ENCODE measurements at places on chromosomes 6 and 20.

- DNase-seq = no peak
Measured at GRCh38 chr6:1903780-1904465, 294.2 kb downstream of the FOXC1 start.

- no peak for DNase-seq
Measured at GRCh38 chr6:41428996-41429421, 93.6 kb downstream of the NCR2 start.

GRCh38 chr6:13769655-13770053, 44.7 kb downstream of the MCUR1 start:
- DNase-seq = no peak

DNA sequence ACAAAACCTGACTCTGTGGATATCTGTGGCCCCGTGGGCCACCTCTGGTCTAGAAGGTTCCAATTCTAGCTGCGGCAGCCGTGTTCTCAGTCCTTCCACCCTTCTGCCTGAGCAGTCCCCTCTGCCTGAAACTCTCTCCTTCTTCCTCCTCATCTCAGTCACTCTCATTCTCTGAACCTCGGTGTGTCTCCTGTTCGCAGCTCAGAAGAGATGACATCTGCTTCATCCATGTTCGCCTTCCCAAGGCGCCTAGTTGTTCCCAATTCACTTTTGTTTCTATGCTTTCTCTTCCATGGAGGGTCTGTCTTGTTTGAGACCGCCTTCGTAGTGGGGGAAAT, 95.5 kb downstream of the CEBPB start:
- no peak for DNase-seq

DNA sequence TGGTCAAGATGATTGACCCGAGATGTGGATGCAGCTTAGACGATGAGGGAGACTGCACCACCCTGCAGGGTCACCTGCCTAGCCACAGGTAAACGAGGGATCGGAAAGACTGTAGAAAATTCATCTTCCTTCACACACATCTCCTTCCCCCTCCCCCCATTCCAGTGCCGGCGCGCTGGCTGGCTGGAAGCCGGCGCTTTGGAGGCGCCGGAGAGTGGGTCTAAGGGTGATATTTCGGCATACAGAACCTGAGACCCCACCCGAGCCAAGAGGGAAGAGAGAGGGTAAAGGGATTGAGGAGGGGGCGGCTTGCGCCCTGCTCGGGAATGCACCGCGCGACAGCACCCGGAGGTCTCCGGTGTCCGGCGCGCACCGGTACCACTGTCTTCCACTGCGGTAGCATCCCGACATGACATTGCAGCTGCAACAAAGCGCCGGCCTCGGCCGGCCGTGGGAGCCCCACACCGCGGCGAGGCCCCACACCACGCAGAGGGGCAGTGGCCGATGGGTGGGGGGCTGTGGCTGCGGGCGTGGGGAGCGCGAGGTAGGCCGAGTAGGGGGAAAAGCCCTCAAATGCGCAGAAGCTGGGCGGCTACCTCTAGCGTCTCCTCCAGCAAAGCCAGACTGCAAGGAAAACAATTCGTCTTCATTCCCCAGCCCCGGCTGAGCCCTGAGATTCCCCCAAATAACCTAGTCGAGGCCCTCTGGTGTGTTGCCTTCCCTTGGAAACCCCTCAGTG, 984 bp downstream of the TNFRSF21 start:
- peak; percentile 46 for DNase-seq

DNA sequence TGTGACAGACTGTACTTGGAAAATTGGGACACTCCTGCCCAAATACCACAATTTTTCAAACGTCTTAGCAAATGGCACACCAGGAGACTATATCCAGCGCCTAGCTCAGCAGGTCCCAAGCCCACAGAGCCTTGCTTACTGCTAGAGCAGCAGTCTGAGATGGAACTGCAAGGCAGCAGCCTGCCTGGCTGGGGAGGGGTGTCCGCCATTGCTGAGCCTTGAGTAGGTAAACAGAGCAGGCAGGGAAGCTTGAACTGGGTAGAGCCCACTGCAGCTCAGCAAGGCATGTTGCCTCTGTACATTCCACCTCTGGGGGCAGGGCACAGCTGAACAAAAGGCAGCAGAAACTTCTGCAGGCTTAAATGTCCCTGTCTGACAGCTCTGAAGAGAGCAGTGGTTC, 1003.3 kb upstream of the MAP3K7 start:
- no peak for DNase-seq

DNA sequence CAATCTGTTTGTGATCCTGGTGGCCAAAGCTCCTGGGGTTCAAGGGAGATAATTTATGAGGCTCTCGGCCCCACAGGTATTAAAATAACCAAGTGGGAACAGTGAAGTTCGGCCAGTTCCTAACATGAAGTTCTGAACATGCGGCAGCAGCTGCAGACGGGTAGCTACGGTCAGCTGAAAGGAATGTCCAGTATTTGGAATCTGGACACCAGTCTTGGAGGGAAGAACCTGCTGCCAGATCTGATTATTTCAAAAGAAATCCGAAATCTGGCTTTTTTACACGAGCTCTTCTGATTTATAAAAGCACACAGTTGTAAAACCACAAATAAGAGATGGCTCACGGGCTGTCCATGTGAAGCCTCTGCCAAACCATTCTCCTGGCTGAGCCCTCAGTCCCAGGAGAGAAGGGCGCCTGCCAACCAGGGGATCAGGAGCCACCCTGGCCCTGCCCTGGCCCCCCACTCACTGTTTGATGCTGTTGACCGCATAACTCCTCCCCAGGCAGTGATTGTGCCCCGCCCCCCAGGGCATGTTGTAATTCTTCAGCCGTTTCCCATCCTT, 28.2 kb upstream of the KCNB1 start:
- DNase-seq = no peak

DNA sequence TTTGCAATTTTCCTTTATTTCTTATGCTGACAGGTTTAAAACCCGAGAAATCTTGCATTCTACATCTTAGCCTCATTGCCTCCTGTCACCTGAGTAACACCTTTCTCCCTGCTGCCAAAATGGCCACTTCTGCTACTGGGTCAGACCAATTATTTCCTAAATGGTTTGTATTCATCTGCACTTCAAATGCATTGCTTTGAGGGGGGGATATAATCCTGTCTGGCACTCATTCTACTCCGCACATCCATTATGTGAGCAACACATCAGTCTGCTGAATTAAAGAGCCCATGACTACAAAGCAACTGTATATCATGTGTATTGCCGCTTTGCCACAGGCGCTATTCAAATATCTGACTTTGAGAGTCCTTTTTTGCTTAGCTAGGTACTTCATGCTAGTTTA, 141.6 kb upstream of the TSHZ2 start:
- DNase-seq = peak; percentile 37

GRCh38 chr6:167470101-167470835, 145.4 kb downstream of the TTLL2 start:
- no peak for DNase-seq

GRCh38 chr20:9510911-9511310, 3.5 kb upstream of the LAMP5 start:
- DNase-seq = no peak

DNA sequence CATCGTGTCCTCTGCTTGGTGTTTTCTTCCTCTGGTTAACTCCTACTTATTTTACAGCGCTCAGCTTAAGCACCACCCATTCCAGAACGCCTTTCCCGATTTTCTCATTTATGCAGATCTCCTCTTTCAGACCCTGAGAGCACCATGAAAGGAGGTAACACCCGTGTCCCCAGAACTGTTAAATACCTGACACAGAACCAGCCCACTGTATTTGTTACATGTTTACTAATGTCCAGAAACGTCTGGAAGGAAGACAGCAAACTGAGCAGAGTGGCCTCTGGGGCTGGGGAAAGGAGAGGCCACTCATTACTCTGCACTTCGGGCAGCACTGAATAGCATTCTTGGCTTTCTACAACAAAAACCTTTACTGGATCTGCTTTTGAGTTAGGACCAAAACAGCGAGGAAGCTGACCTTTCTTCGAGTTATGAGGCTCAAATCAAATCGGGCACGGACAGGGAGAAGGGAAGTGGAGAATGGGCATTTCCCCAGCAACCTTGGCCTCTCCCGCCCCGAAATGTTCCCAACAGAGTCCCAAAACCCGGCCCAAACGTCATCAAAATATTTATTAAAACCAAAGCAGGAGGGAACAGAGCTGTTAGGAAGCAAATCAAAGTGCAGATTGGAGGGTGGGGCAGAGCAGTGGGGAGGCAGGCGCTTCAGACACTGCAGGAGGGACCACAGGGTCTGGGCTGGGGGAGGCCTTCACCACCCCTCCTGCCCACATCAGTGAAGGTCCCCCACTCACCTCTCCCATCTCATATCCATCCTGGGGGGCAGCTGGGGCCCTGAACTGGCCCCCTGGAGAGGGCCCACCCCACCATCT, 1.1 kb upstream of the NECAB3 start:
- DNase-seq = no peak

DNA sequence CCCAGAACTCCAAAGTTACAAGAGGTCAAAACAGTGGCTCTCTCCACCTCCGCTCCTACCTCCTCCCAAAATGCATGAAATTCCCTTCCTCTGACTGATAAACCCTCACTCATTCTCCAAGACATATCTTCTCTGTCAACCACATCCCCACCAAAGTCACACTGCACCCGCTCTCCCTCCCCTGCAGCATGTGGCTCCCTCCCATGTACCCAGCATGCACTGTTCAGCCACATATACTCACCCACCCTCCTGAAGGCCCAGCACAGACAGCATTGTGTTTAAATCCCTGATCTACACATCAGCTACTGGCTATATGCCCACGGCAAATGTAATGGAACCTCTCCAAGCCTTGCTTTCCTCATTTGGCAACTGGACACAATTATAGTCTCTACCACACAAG, 5.5 kb upstream of the POU5F1 start:
- no peak for DNase-seq

- no peak for DNase-seq
Measured at GRCh38 chr6:3314176-3314575, 55.4 kb downstream of the PSMG4 start.

DNA sequence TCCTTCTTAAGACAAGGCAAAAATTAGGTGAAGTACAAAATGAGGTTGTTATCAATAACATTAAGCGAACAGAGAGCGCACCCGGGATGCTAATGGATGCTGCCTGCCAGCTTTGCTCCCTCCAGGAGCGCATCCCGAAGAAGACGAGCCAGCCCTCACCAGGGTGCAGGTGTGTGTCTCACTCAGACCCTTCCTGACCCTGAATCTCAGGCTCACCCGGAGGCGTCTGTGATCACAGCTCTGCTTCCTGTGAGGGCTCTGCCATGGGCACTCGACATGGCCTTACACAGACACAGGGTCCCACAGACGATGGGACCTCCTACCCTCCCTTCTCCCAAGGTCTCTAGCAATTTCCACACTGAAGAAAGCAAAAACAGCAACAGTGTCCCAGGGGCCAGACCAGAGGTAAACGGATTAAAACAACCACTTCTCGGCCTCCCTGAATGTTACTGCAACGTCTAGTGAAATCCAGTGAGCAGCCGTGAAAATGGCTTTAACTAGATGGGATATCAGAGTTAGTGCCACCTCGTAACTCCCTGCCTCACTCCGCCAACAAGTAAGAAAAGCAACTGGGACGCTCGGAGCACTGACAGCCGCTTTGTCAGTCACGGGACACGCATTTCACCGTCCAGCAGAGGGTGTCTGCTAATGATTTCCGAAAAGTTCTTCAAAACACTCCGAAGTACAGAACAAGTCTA, 11.7 kb downstream of the ZBTB46 start:
- DNase-seq = no peak

GRCh38 chr20:62926229-62927127, at the start of gene DIDO1:
TSS of gene DIDO1 (minus strand) at chr20:62926505.
- DNase-seq = peak; percentile 88
